ENCODE measurements at places on chromosomes 2 and 18.

- DNase-seq = no peak
Measured at GRCh38 chr2:39141334-39142271, 20.8 kb upstream of the SOS1 start.

DNA sequence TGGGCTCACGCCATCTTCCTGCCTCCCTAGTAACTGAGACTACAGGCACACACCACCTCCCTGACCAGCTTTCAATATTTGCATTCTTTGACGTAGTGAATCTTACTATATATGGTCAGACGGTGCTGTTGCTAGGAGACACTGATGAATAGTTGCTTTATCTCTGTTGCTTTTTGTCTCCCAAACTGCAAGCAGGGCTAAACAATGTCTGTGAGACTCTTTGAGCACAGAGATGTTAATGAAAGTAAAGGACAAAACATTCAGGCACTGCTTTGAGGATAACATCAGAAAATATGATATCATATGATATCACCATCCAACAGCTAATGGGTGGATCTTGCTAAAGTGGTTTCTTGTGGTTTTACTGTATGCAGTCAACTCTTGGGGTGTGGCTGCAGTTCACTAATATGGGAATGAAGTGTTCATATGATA, 43.0 kb downstream of the EMILIN2 start:
- DNase-seq = no peak

- no peak for DNase-seq
Measured at GRCh38 chr2:120866483-120867140, 130.9 kb downstream of the GLI2 start.

- no peak for DNase-seq
Measured at GRCh38 chr2:109736177-109736827, 57.8 kb upstream of the RGPD5 start.

GRCh38 chr18:75290737-75291358, 80.3 kb downstream of the TSHZ1 start:
- no peak for DNase-seq

GRCh38 chr18:11179959-11180519, 30.7 kb upstream of the PIEZO2 start:
- no peak for DNase-seq

GRCh38 chr2:43059183-43059897, 167.1 kb downstream of the ZFP36L2 start:
- DNase-seq = no peak

- no peak for DNase-seq
Measured at GRCh38 chr2:234843411-234843810, 108.4 kb upstream of the SH3BP4 start.

- no peak for DNase-seq
Measured at GRCh38 chr2:118431165-118431517, 342.9 kb downstream of the INSIG2 start.

GRCh38 chr18:48902023-48902855, 48.5 kb downstream of the SMAD7 start:
- DNase-seq = no peak

DNA sequence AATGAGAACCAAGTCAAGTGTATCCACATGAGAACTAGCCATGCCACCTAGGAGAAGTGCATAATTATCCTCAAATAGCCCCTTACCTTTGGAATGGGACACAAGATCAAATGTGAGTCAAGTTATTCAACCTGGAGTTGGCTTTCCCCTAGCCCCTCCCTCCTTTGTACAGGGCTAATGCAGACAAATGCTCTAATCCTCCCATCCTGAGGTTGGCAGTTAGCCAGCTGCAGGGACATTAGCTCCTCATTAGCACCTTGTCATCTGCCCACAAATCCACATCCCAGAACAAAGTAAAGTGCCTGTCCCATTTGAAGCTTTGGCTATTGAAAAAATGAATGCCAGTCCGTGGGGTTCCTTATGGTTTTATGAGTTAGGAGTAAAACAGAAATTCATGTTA, 294.1 kb upstream of the FANCL start:
- no peak for DNase-seq

GRCh38 chr2:235706506-235706905, 212.7 kb downstream of the AGAP1 start:
- no peak for DNase-seq

DNA sequence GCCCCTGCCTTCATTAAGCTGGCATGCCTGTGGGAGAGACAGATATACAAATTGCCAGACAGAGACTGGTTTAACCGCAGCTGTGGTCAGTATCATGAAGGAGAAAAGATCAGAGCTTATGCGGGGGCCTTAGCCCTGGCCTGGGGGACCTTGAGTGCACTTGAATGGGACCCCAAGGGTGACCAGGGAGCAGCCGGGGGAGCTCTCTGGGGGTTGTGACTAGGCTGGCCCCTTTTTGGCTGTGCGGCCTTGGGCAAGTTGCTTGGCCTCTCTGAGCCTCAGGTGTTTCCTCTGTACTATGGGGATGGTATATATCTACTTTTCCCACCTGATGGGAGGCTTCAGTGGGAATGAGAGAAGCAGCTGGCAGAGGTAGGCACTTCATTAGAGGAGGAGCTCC, 35.7 kb downstream of the INHBB start:
- DNase-seq = no peak

GRCh38 chr2:30768036-30768686, 39.1 kb downstream of the CAPN13 start:
- no peak for DNase-seq

GRCh38 chr2:106638580-106638979, 151.4 kb downstream of the CD8B2 start:
- DNase-seq = no peak

DNA sequence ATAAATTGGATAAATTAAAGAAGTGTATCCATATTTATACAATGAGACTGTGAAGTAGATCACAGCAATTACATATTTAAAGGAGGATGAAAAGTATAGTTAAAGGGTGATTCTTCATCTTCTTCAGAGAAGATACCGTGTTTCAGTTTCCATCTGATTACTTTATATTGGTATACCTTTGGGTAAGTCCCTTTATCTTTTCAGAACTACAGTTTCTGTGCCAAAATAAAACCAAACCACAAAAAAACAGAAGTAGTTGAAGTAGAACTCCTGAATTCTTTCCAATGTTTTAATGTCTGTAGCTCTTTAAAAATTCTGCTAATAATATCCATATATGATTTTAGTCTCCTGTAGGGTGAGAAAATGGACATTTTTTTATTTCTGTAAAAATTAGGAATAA, 231.2 kb upstream of the LINC00305 start:
- DNase-seq = no peak

- DNase-seq = no peak
Measured at GRCh38 chr2:58620896-58621295, 379.8 kb upstream of the FANCL start.

DNA sequence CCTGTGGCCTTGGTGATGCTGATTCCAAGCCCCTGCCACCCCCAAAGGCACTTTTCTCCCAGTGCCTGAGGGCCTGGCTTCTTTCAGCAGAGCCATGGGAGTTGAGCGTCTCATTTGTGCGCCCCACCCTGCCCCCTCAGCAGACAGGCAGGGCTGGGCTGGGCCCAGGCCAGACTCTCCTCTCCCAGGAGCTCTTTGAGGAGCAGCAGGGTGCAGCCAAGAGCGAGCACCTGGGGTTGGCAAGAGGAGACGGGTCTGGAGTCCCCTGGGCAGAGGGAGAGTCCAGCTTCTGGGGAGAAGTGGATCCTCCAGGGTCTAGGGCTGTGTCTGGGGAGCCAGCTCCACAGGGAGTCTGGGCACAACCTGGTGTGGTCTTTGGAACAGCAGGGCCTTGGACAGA, 21.2 kb downstream of the NPPC start:
- no peak for DNase-seq

- DNase-seq = no peak
Measured at GRCh38 chr2:223566396-223566795, 35.8 kb downstream of the SCG2 start.

DNA sequence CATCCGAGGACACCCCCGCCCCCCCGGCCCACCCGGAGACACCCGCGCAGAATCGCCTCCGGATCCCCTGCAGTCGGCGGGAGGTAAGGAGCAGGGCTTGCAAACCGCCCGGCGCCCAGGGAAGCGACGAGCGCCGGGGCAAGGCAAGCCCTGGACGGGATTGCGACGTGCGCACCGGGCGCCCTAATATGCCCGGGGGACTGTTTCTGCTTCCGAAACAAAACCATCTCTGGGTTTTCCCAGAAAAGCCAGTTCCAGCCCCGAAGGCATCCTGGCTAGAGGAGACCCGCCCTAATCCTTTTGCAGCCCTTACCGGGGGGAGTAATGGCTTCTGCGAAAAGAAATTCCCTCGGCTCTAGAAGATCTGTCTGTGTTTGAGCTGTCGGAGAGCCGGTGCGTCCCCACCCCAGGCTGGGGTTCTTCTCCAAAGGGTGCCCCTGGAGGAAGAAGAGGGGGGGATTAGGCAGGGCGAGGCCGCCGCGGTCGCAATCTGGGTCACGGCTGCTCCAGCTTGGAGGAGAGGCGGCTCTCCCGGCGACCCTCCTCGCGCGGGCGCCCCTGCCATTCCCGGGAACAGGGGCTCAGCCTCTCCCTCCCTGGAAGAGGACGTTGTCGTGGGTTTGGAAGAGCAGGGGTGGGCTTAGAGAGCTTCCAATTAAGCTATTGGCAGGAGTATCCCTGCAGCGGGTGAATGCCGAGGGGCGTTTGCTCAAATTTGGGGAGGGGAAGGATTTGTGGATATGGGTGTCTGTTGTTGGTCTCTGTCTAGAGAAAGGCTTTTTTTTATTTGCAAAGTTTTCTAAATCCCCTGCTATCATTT, 521 bp downstream of the MYCN start:
- DNase-seq = no peak

DNA sequence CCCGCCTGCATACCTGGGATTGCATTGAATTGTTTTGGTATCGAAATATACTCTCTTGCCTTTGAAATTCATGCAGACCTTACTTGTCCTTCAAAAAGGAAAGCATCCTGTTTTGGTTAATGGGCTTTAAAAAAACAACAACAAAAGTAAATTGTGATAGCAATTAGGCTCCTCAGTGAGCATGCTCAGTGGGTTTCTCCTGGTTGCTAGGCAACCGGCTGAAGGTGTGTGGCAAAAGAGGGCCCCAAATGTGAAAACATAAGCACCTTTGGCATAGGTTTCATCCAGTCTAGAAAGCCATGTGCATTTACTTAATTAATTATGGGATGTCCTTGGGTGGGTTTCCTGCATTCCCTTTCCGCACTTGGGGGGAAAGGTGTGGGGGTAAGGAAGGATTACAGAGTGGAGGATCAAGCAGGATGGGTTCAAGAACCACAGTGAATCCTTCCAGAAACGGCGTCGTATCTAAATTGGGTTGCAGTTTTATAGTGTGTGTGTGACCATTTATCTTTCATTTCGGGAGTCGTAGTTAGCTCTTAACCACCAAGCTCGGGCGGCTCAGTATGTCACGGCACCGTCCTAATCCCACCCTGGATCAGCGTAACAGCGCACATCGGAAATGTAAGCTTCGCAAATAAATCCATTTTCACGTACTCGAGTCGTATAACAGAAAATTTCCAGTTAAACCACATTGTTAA, 274.9 kb upstream of the TCF4 start:
- no peak for DNase-seq

DNA sequence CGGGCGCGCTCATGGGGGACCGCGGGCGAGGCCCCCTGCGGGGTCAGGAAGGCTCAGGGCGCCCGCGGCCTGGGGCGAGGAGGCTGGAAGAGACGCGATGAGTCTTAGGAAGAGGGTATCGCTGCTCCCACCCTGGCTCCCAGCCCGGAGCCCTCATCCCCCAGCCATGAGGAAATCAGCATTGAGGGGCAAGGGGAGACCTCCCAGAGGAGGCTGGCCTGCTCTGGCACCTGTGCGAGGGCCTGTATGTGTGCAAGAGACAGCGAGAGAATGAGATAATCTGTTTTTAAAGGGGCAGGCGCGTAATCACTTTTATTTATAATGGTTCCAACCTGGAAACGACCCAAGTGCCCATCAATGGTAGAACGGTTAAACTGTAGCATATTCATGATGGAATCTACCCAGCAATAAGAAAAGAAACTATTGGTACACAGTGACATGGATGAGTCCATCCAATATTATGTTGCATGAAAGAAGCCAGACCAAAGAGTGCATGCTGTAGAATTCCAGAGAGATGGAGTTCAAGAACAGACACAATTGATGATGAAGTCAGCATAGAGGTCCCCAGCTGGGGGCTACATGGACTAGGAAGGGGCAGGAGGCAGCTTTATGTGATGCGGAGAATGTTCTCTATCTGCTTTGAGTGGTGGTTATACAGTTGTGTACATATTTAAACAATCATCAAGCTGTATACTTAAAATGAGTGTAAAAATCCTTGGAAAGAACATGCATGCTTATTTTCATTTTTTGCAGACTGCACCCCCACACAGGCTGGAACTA, 14.4 kb downstream of the FBXO41 start:
- no peak for DNase-seq

- DNase-seq = no peak
Measured at GRCh38 chr2:33058716-33059470, 112.1 kb downstream of the LTBP1 start.

DNA sequence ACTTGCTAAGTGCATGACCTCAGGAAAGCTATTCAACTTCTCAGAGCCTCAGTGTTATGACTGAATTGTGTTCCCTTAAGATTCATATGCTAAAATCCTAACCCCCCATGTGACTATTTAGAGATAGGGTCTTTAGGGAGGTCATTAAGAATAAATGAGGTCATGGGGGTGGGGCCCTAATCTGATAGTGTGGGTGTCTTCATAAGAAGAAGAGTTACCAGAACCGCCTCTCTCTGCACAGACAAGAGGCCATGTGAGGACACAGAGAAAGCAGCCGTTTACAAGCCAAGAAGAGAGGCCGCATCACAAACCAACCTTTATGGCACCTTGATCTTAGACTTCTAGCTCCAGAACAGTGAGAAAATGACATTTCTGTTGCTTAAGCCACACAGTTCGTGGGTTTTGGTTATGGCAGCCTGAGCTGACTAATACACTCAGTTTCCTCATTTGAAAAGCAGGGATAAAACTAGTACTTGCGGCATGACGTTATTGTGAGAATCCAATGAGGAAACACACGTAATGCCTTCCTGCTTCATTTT, 9.9 kb downstream of the SH2D6 start:
- no peak for DNase-seq

GRCh38 chr2:60052601-60053000, 500.9 kb downstream of the BCL11A start:
- DNase-seq = no peak

DNA sequence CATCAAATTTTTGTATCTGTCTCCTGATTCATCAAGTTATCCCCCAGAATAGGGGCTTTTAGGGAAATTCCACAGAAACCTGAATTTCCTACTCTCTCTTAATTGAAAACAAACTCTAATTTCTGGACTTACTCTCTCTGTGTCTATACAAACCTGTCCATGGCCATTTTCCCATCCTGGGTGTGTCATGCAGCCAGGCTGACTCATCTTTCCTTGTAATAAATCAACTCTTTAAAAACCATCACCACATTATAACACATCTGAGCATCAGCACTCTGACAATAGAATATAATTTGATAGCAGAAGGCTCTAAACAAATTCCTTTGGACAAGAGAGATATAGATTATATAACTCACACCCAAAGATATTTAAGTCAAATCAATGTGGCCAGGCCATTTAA, 610.2 kb downstream of the DCC start:
- no peak for DNase-seq

DNA sequence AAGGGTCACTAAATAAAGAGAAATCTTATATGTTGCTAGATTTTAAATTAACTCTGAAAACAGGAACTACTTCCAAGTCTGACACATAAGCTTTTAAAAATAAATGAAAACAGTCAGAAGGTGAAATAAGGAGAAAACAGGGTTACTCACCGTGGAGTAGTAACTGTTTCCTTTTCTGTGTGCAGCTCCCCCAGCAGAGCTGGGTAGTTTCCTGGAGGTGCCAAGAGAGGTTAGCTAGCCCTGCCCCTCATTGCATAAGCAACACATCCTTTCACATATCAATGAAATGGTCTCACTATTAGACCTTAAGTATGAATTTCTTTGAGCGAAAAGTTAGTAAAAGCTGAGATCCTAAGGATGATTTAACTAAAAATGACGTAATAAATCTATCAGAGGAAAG, 54.0 kb upstream of the GPR75 start:
- DNase-seq = no peak
